ENCODE measurements at places on chromosomes 7 and 10. TPM values are rescaled to one million over a fixed set of nuclear protein-coding genes. Genes with fewer than 3 reads are reported as not detected.

CYP3A7 gene
- total RNA-seq, result not detected

CTAGE4 gene
- total RNA-seq, result 0.29 TPM

GRCh38 chr10:47451273-47451997, 32.5 kb downstream of the ANXA8 start:
- no peak for DNase-seq

- DNase-seq, result no peak
Measured at GRCh38 chr7:51426163-51426562, 109.6 kb upstream of the COBL start.

DNA sequence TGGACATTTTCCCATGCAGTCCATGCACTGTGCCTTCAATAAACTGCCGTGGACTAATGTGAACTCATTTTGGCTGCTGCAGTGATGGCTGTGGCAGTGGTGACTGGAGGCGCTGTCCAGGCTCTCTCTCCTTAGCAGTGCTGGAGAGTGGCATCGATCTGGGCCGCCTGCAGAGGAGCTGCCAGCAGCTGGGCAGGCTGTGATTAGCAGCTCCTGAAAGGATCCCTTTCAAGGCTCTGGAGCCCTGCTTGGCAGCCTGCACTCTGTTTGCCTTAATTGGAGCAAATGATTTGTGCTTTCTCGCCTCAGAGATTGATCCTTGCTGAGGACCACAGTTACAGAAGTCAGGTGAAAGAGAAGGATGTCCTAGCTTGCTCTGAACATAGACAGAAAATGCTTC, 130.1 kb upstream of the VWC2 start:
- no peak for DNase-seq

GRCh38 chr10:101993221-101993620, 62.8 kb downstream of the ARMH3 start:
- no peak for DNase-seq

DNA sequence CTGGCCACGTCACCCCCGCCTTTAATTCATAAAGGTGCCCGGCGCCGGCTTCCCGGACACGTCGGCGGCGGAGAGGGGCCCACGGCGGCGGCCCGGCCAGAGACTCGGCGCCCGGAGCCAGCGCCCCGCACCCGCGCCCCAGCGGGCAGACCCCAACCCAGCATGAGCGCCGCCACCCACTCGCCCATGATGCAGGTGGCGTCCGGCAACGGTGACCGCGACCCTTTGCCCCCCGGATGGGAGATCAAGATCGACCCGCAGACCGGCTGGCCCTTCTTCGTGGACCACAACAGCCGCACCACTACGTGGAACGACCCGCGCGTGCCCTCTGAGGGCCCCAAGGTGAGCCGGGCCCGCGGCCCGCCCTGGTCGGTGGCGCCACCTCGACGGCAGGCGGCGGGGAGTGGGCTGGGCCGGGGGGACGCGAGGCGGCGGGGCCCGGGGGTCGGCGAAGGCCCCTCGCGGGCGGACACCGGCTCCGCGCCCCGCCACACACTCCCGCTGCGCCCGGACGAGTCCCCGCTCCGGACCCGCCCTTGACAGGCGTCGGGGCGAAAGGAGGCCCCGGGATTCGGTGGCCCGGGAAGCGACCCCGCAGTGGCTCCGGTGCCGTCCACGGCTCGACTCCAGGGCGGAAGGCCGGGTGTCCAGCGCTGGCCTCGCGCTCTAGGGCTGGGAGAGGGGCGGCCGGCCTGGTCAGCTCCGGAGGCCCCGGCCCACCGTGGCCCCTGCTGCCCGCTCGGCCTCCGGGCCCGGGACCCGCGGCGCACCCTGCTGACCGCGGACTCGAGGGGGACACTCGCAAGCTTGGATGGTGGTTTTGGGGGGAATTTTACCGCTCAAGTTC, 557 bp downstream of the BAG3 start:
- no peak for DNase-seq

DNA sequence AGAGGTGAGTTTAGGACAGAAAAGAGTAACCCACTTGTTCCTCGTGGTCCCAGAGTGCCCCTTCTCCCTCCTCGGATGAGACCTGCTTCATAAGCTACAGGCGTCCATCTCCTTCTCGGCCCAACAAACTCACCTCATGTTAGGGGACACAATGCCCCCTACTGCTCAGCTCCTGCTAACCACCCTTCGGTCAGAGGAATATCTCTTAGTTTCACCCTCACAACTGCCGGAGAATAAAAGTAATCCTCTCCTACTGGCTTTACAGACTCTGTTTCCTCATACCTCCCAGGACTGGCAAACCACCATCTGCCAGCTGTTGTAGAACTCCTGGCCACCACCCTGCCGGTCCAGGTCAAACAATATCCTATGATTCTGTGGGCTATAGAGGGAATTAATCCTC, 3.2 kb downstream of the AKR1B15 start:
- DNase-seq, result peak; percentile 65
